Activated CD4-positive, alpha-beta T cell treated with anti-CD3 and anti-CD28 coated beads for 1 hour (primary cell): ENCODE measurements at places on chromosomes 6 and 20.

GRCh38 chr6:69775585-69775849, 21.3 kb downstream of the LMBRD1 start:
- DNase-seq: no peak

GRCh38 chr6:114342086-114342825, 567 bp downstream of the HS3ST5 start:
- no peak for DNase-seq

GRCh38 chr6:119985952-119986736, 636.6 kb upstream of the MAN1A1 start:
- DNase-seq: no peak

GRCh38 chr6:129141499-129141898, 258.6 kb downstream of the LAMA2 start:
- no peak for DNase-seq

- DNase-seq: no peak
Observed at GRCh38 chr6:125922322-125922860, 34.2 kb upstream of the HINT3 start.

DNA sequence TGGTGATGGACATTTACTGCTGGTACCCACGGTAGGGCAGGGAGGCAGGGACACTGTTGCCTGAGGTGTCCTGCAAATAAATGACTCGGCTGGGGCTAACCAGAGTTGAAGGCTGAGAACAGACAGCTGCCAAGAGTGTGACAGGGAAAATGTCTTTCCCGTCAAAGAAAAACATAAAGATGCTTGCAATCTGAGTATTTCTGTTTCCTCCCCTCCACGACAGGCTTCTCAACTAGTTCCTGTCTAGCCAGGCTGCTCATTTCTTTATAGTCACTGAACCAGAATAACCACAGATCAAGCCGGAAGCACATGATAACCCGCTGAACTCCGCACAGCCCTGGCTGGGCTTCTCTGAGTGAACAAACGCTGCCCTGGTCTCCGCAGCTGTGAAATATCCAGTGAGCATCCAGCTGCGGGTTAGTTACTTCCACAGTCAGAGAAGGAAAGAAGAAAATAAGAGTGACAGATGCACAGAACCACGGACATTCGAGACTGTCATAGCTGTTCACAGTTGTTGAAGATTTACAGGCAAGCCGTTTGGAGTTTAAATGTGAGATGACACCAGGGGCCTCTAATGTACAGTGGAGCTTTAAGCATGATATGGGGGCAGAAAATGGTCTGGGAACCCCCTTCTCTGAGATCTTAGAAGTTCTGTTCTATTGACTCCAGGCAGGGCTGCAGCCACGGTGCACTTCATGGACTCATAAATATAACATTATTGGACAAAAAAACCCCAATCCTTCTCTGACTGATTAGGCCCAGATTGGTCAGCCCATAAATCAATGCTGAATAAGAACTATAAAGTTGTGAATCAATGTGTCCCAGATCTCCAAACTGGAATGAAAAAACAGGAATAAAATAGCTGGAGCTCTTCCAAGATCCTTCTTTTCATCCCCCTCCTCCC, 299.9 kb upstream of the SUPT3H start:
- peak; percentile 16 for DNase-seq

DNA sequence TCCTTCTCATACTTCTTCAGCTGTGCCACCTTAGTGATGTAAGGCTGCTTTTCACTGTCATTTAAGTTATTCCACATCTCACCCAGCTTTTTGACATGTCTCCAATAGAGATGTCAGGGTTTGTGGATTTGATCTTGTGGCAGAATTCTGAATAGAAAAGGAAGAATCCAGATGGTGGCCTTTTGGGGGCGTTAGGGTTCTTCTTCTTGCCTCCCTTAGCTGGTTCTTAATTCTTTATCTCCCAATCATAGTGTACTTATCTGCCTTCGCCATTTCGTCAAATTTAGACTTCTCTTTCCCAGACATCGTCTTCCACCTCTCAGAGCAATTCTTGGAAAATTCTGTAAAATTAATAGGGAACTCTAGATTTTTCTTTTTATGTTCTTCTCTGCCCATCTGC, 422.9 kb downstream of the GJA1 start:
- DNase-seq: no peak

DNA sequence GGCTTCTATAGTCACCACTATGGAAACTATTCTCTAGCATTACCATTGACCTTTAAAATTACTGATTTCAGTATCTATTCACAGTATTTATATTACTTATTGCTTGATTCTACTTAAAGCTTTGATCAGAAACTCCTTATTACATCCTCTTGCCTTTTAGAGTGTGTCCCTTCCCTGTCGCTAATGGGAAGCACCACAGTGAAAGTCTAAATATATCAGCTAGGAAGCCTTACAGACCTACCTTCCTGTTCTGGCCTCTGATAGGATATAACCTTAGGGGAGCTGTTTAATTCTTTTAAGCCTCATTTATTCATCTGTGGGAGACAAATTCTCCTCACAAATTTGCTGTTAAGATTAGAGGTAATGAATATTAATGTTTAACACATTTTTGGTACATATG, 122.7 kb downstream of the ADGRB3 start:
- DNase-seq: no peak

- DNase-seq: no peak
Observed at GRCh38 chr6:12081771-12082170, 69.7 kb downstream of the HIVEP1 start.

- DNase-seq: no peak
Observed at GRCh38 chr6:5028301-5028700, 24.5 kb upstream of the RPP40 start.

- DNase-seq: no peak
Observed at GRCh38 chr6:156420172-156420993, 356.8 kb upstream of the ARID1B start.

DNA sequence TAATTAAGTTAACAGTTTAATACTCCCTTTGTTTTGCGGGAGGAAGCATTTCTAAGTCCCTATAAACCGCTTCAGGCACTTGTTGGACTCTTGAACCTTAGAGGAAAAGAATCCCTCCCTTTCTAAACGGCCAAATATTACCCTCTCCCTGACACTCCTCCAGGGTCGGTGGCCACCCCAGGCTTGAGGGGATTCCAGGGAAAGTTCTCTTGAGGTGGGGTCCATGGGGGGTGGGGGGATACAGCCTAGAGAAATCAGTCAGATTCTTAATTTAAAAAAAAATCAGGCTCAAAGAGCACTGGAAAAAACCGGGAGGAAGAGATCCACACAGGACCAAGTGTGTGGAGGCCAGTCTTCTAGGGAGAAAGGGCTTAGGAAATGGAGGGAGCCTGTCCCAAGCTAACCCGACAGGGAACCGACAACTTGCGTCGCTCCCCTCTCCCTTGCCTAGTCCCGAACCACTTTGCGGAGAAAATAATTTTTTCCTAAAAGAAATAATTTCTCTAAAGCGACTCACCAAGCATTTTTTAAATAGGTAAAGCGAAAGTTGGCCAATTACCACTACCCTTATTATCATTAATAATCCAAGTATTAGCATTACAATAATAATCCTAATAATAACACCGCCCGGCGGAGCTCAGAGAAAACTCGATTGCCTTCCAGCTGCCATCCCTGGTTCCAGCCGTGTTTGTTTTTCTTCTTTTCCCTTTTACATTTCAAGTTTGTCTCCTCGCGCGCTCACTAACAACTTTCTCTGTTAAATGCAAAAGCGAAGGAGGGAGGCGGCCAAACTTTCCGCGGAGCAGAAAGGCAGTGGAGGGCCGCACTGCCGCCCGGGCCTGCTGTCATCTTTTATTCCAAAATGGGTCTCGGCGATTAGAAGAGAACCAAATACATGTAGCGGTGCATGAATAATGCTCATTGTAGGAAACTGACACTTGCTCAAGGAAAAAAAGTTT, 4.8 kb downstream of the NR2E1 start:
- no peak for DNase-seq

DNA sequence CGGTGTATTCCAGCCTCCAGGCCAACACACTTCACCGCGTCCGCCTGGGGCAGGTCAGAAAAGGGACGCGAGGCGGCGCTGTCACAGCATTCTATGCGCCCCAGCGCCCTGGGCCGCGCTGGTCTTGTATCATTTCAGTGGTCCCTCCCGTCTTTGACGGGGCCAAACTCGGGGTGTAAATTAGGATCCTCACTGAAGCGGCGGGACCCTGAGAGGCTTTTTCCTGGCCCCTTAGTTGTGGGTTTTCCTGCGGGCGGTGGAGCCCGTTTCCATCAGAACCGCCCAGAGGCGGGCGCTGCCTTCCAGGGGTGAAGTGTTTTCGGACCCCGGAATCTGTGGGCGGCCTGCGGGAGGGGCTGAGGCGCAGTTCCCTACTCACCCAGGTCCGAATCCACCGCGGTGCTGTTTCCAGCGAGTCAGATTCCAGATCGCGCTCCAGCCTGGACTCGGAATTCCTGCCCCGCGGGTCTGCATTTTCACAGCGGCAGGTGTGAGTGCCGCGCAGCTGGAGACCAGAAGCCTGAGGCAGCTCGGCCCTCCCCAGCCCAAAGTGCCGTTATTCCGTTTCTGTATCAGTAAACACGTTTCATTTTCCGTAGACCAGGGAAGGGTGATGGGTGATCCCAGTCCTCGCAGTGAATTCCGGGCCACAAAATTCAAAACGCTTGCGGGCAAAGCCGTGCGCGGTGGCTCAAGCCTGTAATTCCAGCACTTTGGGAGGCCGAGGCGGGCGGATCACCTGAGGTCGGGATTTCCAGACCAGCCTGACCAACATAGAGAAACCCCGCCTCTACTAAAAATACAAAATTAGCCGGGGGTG, 3.9 kb upstream of the MICB start:
- DNase-seq: peak; percentile 64

GRCh38 chr6:68572525-68572924, 62.6 kb upstream of the ADGRB3 start:
- no peak for DNase-seq

- no peak for DNase-seq
Observed at GRCh38 chr6:5814116-5814515, 192.6 kb downstream of the NRN1 start.

DNA sequence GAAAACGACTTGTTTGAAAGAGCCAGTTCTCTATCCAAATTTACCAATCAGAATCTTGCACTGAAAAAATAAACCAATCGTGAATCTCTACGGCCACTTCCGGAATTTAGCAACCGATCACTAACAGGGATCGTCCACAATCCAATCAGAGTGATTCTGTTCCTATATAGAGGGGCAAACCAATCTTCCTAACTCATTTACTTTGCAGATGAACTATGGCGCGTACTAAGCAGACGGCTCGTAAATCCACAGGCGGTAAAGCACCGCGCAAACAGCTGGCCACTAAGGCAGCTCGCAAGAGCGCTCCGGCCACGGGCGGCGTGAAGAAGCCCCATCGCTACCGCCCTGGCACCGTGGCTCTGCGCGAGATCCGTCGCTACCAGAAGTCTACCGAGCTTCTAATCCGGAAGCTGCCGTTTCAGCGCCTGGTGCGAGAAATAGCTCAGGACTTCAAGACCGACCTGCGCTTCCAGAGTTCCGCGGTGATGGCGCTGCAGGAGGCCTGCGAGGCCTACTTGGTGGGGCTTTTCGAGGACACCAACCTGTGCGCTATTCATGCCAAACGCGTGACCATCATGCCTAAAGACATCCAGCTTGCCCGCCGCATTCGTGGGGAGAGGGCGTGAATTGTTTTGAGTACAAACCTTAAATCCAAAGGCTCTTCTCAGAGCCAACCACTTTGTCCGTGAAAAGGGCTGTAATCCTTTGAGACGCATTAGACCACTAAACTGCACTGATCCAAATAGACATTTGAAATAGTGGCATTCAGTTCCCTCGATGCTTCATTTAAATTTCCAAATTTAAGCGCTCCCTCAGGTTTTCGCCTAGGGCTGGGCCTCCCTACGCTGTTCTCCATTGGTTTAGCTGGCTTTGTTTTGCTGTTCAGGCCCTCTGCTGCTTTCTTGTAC, 138.0 kb downstream of the HFE start:
- DNase-seq: no peak

DNA sequence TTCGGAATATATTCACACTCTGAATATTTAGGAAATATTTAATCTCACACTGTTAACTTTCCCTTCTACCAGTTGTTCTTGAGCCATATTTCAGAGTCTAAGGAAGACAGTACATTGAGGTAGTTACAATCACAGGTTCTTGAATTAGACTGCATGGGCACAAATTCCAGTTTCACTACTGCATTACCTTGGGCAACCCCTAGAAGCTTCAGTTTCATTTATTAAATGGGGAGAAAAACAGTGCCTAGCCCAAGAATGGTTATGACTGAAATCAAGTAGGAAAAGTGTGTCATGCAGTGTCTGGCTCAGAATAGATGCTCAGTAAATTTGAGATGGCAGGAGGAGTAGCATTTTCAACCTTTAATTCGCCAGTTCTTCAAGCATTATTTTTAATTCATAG, 124.5 kb upstream of the SAMD5 start:
- no peak for DNase-seq

DNA sequence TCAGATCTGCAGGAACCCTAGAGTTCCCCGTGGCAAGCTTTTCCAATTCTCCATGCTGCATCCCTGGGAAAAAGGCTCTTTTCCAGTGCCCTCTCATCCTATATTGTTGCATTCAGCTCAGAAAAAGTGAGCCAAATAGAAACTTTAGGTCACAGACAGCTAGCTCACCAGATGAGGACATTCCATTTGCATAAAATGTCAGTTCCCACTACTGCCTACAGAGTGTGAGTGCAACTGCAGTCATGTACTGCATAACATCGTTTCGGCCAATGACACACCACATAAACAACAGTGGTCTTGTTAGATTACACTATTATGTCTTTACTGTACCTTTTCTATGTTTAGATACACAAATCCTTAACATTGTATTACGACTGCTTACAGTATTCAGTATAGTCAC, 8.6 kb downstream of the HS3ST5 start:
- no peak for DNase-seq

DNA sequence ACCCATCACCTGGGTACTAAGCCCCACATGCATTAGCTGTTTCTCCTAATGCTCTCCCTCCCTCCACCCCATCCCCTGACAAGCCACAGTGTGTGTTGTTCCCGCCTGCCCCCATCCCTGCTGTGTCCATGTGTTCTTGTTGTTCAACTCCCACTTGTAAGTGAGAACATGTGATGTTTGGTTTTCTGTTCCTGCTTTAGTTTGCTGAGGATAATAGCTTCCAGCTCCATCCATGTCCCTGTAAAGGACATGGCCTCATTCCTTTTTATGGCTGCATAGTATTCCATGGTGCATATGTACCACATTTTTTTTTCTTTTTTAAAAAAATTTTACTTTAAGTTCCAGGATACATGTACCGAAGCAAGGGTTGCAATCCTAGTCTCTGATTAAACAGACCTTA, 76.7 kb downstream of the RNF217 start:
- DNase-seq: no peak

GRCh38 chr6:41836660-41837052, 49.2 kb downstream of the TOMM6 start:
- no peak for DNase-seq

DNA sequence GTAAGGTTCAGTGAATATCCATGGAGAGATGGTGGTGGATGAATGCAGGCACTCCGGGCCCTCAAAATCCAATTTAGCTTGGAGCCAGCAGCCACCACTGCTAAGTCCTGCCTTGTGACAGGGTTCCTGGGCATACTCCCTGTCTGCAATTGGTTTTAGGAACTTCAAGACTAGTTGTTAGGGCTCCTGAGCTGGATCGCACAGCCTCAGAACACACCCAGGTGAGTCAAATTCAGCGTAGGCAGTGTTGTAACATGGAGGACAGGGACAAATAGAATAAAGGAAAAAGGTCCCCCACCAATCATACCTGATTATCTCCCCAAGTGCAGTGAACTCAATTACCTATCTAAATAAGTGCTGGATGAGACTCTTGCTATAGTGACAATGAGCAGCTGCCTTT, 74.6 kb downstream of the PERP start:
- no peak for DNase-seq

- DNase-seq: peak; percentile 33
Observed at GRCh38 chr6:27138837-27139755, 108.4 kb upstream of the PRSS16 start.
